Amygdala (tissue), 56 donors: ENCODE measurements at places on chromosomes 2 and 18.

DNA sequence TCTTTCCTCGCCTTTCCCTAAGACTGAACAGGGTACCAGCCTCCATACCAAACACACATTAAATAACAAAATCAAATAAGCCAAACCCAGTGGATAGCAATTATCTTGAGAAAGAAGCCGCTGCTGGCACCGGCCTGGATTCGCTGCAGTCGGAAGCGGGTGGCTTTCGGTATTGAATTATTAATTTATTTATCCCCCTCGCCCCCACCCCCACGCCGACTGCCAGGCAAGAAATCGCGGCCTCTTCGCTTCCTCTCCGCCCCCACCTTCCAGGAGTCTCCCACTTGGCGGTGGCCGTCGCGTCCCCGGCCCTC, 370 bp upstream of the ZNF804A start:
- no peak for DNase-seq

- no peak for DNase-seq
Observed at GRCh38 chr2:226782092-226782713, 17.4 kb downstream of the IRS1 start.

DNA sequence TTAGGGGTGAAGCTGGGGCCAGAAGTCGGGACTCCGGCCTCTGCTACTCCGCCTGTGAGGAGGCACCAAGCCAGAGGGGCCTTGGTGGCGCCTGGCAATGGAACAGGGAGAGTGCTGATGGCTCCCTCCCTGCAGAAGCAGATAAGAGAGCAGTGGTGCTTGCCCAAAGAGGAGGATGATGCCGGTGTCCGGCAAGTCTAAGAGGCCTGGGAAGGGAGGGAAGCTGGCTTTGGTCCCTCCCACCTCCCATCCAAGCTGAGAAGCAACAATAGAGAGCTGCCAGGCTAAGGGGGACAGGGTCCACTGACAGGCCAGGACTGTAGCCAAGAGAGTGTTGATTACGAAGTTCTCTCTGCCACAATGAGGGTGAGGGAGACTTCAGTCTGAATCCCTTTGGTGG, 479.5 kb downstream of the TNS1 start:
- no peak for DNase-seq

DNA sequence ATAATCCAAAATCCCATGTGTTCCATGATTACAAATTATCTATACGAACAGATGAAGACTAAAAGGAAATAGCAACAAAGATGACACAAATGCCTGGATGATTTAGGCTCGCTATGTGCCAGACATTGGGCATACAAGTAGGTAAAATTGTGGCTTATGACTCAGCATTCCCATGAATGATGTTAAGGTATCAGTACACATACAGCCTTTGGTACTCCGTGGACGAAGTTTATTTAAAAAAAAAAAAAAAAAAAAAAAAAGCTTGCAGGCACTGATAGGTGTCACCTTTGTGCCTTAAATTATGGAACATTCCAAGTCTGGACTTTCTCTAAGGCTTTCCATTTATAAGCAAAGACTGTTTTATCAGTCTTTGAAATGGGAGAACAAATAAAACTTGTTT, 2.7 kb downstream of the CHAC2 start:
- DNase-seq, result no peak
